ENCODE measurements at places on chromosomes 6 and 20.

GRCh38 chr6:133301835-133302234 is 60.7 kb downstream of the EYA4 start:
- no peak for DNase-seq

DNA sequence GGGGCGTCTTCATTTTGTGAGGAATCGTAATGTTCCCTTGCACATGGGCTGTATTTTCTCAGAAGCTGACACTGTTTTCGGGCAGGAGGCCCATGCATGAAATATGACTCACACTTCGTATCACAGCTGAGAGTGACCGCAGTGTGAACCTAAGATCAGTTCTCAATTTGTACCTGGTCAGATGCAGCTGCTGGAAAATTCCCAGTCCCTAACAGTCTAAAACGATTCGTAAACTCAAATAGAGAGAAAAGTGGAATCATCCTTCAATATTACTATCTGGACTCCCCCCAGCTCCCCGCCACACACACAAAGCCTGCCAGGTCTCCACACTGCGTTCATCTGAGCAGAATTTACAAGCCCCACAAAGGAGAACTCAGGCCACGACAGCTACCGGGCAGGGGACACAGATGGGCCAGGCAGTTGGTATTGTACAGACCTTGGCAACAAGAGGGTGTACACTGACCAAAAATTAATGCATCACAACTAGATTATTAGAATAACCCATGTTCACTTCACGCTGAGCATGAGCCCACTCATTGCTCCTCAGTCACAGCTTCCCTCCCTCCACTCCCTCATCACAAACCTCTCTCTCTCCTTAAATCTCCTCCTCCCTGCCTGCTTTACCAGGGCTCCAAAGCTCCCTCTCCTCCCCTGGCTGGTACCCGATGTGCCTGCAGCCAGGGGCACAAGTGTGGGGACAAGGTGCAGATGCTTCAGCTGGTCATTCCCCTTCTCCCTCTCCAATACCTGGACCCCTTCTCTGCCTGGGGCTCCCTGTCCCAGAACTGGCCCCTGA is 488.4 kb downstream of the PREX1 start:
- DNase-seq = no peak

DNA sequence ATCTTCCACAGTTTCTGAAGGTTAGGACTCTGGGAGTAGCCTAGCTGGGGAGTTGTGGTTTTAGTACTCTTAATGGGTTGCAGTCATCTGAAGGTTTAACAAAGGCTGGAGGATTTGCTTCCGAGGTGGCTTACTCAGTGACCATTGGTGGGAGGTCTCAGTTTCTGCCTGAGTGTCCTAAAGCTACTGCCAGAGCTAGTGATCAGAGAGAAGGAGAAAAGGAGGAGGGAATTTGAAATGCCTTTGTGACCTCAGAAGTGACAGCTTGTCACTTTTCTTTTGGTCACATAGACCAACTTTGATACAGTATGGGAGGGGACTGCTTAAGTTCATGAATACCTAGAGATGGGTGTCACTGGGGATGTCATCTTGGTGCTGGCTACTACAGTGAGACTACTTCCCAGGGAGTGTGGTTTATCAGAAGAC is 41.3 kb downstream of the NCOA3 start:
- no peak for DNase-seq

DNA sequence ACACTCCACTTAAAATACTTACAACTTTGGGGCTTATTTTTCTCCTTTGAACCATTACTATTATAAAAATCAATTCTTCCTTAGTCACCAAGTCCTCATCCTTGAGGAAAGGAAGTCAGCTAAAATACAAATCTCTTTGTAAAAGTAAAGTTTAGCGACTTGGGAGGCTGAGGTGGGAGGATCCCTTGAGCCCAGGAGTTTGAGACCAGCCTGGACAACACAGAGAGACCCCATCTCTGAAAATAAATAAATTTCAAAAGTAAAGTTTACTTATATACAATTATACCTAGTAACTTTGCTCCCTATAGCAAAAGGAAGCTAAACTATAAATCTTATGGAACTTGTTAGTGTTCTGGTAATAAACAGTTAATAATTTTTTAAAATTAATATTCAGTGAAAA is 40.4 kb downstream of the MYB start:
- DNase-seq = no peak

DNA sequence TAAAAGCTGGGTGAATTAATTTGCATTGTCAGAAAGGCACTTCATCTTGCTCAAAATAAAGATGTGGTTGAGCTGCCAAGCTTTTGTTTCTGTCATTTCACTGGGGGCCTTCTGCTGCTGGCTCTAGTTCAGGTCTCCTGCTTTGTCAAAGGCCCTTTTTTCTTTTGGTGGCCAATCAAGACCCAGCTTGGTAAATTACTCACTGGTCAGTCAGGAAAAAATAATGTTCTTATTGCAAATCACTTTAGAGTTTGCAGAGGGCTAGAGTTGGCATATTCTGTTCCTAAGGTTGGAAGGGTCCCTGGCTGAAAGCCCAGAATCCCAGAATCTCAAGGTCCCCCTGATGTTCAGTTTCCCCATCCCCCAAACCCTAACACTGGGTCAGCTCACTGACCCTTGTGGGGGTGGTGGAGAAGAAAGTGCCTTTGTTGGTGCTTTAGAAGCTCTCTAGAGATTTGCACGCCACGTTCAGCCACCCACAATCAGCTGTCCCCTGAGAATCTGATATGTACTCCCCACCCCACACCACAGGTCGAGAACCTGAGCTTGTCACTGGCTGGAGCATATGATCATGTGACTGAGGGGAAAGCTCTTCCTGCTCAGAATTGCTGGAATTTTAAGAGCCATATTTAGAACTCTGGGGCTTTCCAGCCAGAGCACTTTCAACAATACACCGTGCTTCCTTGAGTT is 21.7 kb upstream of the BNIP5 start:
- no peak for DNase-seq

- no peak for DNase-seq
These were observed 337.5 kb upstream of the CITED2 start for GRCh38 chr6:139711804-139712585.

DNA sequence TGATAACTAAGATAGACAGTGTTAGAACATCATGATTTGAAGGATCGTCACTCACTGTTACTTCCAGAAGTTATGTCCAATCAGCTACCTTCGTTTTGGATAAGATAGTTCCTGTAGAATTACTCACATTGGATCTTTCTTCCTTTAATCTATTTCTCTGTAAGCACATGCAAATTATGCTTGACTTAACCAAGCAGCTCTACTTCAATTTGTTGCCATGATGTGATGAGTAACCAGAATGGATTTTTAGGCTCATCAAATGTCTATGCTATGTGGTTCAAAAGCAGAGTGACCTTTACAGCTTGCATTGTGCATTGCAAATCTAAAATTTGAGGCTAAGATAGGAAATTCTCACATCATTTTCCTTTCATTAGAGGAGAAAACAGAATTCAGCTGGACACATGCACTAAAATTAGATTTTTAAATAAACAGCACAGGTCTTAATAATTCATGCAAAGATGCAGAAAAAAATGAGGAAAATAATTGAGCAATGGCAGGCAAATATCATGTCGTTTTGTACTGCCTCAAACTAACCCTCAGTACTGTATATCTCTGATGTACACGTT is 76.7 kb upstream of the ZFP64 start:
- no peak for DNase-seq

Measured in activated CD8-positive, alpha-beta memory T cell treated with anti-CD3 and anti-CD28 coated beads for 1 hour (primary cell).